ENCODE measurements at places on chromosomes 4 and X. TPM values are rescaled to one million over a fixed set of nuclear protein-coding genes. Genes with fewer than 3 reads are reported as not detected.

Gene MSX1
- total RNA-seq: 3.8 TPM

Gene F11
- total RNA-seq: not detected

Gene MAEA
- total RNA-seq: 43.0 TPM

Gene FATE1
- 0.27 TPM for total RNA-seq

Gene GPR119
- total RNA-seq: not detected

Gene INTS6L
- 2.7 TPM for total RNA-seq

Gene NONO
- 98.6 TPM for total RNA-seq

Gene NSUN7
- 0.25 TPM for total RNA-seq

Gene TCEAL6
- not detected for total RNA-seq

Gene PAK3
- total RNA-seq: 0.30 TPM

Gene MUC7
- total RNA-seq: not detected

Gene POF1B
- total RNA-seq: 7.5 TPM

DNA sequence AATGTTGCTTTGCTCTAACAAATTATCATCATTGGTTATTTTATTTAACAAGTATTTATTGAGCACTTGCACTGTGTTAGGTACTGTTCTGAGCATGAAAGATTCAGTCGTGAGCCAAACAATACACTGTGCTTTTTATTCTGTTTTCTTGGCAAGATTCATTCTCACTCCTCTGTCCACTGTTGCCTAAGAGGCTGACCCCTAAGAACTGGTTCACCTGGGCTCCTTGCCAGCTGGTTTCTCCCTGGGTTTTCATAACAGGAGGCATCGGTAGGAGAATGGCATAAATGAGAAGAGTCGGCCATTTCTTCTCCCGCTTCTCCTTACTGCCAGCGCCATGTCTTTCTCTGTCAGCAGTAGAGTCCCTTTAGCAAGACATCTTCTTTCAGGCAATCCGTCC lies 243.7 kb upstream of the DIAPH2 start:
- DNase-seq: no peak

GRCh38 chrX:131837325-131837724 lies 185.8 kb upstream of the STK26 start:
- DNase-seq: no peak

GRCh38 chrX:12693754-12694153 lies 97.5 kb upstream of the PRPS2 start:
- no peak for DNase-seq

DNA sequence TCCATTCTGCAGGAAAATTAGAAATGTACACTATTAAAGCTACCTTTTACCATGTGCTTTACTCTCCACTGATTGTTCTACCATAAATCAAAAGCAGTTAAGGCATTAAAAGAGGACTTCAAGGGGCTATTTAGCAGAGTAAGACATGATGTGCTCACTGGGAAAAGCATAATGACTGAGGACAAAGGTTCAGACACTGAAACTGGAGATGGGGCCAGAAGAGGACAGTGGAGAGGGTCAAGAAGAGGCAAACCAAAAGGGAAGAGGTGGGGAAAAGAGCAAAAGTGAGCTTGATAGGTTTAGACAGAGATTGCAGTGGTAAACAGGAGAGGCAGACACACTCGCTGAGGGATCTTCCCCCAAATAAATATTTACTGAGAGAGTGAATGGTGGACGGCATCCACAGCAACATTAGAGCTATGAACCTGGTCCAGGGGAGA lies 23.8 kb downstream of the SH3RF1 start:
- no peak for DNase-seq

GRCh38 chr4:70704931-70705182 lies 16.5 kb downstream of the UTP3 start:
- no peak for DNase-seq

DNA sequence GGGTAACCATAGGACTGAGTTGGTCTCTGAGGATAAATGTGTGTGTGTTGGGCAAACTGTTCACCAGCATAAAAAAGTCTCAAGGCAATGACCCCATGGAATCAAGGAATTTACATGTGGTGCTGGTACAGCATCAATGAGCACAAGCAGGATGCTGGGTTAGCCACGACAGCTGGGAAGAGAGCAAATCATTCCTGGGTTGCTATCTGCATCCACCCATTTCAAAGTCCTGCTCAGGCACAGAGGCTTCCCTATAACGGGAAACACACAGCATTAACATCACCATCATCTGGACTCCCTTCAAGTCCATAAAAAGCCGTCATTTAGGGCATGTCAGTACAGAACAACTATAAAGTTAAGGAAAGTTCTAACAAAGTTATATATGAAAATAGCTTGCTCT lies 41.6 kb downstream of the CCDC149 start:
- DNase-seq: no peak

GRCh38 chrX:1593286-1594271 lies 2.2 kb downstream of the AKAP17A start:
- no peak for DNase-seq

GRCh38 chrX:24979081-24979480 lies 36.7 kb downstream of the ARX start:
- DNase-seq: no peak

GRCh38 chrX:39682778-39683177 lies 415.0 kb downstream of the BCOR start:
- no peak for DNase-seq

DNA sequence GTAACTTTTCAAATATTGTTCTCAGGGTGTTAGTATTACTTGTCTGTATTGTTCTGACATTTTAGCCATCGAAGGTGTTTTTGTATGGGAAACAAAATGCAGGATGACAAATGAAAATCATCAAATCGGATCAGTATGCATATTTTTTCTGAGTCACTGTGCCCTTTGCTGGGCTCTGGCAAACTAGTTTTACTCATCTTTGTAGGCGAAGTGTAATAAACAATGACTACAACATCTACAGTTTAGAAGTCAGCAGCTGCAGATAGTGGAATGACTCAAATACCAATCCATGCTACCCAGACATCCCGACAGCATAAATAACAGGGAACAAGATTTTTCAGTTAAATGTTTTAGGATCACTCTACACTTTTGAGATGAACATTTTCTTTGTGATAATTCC lies 557.3 kb upstream of the TENM3 start:
- no peak for DNase-seq

DNA sequence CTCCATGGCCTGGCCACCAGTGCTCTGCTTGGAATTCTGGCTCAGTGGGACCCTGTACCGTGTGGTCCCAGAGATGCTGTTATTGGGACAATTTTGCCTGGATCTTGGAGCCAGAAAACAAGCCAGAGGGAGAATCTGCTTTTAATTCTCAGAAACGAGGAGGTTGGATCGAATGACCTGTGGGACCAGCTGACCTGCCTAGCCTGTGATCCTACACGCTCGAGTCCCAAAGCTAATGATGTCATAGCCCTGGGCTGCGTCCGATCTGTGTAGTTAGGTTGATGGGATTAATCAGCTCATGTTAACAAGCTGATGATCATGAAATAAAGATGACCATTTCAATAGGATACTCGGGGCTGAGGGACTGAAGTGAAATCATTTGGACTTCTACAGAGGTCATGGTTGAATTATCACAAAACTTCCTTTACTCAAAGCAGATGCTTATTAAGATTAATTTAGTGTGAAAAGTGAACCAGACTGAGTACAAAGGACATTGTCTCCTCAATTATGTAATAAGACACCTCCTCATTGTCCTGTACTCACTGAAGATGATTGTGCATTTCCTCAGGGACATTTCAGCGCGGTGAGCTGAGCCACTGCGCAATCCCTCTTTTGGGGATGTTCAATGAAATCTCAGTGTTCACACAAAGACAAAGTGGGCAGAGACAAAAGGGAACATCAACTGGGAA lies 51.9 kb upstream of the STX18 start:
- no peak for DNase-seq

GRCh38 chr4:184444953-184445309 lies 29.4 kb downstream of the IRF2 start:
- DNase-seq: no peak

All from heart left ventricle (tissue), 16 donors.